ENCODE measurements at places on chromosomes 11 and 22. TPM values are rescaled to one million over a fixed set of nuclear protein-coding genes. Genes with fewer than 3 reads are reported as not detected.

Gene ARHGAP42
- total RNA-seq, result 12.1 TPM

DNA sequence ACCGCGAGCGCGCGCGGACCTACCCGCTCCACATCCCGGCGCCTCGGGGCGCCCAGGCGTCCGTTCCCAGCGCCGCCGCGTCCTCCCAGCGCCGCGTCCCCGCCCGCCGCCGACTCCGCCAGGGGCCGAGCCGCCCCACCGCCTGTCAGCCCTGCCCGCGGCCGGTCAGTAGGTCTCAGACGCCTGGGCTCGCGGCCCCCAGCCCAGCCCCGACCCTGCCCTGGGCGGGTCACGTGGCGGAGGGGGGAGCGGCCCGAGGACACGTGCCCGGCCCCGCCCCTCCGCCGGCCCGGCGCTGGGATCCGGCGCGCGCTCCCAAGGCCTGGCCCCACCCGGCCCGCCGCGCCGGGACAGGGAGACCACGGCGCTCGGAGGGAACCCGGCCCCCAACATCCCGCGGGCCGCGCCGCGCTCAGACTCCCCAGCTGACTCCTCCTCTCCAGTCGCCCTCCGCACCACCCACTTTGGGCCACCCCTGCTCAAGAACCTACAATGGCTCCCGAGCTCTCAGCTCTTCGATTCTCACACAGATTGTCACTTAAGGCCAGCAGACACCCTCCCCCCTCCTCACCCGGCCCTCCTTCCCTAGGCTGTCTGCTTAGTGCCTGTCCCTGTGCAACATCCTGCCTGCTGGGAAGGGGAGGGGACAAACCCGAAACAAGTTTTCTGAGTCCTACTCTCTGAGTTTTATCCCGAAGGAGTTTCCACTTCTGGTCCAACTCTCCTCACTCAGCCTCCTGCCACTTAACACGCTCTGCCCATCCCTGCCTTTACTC is at the start of gene RAB3IL1:
TSS of gene RAB3IL1 (minus strand) at position 233 of the 776 bp plus-strand sequence. CDS start at position 34, 199 bp downstream.
- DNase-seq, result peak; percentile 77

Gene H19
- total RNA-seq, result 158 TPM

- no peak for DNase-seq
Measured at GRCh38 chr11:39149214-39149613, 2310.2 kb downstream of the LRRC4C start.

DNA sequence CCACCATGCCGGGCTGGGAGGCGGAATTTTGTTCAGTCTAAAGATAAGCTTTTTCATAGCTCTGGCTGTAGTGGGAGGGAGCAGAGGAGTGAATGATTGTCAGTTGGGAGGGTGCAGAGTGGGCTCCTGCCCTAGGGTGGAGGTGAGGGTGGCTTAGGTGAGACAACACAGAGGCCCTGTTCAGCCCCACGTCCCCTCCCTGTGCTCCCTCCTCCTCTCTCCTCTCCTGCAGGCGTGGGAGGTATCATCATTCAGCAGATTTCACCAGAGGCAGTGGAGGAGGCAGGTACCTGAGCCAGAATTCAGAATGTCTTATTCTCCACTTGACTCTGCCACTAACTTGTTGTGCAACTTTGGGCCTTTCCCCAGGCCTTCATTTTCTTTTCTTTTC is 1.7 kb upstream of the THRSP start:
- peak; percentile 29 for DNase-seq

Gene SYT9
- total RNA-seq, result 2.7 TPM

GRCh38 chr11:108019870-108020540 is 11.3 kb downstream of the CUL5 start:
- no peak for DNase-seq

DNA sequence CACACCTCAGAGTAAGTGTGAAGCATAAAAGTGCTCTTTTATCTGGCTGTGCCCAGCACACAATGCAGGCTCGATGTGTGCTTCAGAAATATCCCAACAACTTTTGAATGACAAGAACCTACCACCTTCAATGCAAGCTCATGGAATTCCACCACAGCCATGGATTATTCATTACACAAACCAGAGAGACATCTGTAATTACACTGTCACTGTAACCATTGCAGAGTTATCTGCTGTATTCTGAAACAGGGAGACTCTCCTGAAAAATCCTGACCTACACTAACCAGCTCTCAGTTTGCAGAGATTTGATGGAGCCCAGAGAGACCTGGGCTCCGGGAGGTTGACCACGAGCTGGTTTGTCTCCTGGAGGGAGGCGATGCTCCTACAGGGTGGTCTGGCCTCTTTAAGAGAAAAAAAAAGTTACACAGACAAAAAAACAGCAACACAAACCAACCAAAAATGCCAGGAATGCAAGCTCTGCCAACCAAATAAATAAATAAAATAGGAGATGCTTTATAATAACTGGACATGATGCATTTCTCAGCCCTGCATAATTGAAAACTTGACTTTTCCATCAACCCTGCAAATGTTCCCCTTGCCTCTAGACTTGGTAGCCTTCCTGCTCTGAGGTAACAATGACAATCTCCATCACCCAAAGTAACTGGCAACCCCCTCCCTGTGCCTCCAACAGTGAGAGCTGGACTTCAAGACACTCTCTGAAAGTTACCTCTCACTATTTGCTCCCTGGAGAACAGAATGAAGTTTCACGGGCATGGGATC is 69.7 kb downstream of the ETS1 start:
- DNase-seq, result no peak

Gene NUP98
- 354 TPM for total RNA-seq

- no peak for DNase-seq
Measured at GRCh38 chr11:96779030-96779429, 389.2 kb downstream of the JRKL start.

Gene ACCSL
- 0.79 TPM for total RNA-seq

DNA sequence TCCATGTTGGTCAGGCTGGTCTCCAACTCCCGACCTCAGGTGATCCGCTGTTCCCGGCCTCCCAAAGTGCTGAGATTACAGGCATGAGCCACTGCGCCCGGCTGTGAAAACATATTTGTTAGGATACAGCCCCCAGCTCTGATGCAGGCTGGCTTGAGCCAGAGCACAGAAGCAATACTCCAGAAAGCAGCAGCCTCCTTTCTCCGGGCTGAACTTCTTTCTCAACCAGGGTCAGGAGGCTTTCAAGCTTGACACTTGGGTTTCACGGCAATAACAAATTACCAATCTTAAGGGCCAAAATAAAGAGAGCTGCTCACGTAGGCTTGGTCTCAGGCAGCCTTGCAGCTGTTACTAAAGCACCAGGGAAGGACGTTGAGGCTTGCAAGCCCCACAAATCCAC is 10.8 kb upstream of the CECR2 start:
- no peak for DNase-seq

DNA sequence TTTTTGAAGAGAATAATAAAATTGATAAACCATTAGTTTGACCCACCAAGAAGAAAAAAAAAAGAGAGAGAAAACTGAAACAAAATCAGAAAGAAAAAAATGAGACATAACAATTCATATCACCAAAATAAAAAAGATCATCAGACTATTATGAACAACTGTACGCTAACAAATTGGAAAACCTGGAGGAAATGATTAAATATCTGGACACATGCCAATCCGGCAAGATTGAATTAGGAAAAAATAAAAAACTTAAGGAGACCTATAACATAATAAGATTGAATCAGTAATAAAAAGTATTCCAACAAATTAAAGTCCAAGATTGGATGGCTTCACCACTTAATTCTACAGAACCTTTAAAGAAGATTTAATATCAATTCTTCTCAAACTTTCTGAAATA is 136.7 kb downstream of the CASP12 start:
- no peak for DNase-seq

Gene UPK3A
- total RNA-seq, result not detected

Gene VSTM5
- 0.31 TPM for total RNA-seq

DNA sequence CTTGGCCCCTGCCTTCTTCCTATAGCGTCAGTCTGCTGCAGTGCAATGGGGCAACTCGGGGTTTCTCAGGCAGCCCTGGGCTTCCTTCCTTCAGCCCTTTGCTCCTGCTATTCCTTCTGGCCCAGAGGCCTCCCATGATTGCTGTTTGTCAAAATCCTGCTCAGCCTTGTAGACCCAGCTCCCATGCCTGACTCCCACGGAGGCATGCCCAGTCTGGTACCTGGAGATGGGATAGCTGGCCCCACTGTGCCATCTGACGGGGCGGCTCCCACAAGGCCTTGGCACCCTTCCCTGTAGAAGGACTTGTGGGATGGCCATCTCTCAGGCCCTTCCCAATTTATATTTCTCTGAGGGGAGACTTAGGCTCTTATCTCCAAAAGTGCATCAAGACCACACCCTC is 590 bp upstream of the CD6 start:
- no peak for DNase-seq

DNA sequence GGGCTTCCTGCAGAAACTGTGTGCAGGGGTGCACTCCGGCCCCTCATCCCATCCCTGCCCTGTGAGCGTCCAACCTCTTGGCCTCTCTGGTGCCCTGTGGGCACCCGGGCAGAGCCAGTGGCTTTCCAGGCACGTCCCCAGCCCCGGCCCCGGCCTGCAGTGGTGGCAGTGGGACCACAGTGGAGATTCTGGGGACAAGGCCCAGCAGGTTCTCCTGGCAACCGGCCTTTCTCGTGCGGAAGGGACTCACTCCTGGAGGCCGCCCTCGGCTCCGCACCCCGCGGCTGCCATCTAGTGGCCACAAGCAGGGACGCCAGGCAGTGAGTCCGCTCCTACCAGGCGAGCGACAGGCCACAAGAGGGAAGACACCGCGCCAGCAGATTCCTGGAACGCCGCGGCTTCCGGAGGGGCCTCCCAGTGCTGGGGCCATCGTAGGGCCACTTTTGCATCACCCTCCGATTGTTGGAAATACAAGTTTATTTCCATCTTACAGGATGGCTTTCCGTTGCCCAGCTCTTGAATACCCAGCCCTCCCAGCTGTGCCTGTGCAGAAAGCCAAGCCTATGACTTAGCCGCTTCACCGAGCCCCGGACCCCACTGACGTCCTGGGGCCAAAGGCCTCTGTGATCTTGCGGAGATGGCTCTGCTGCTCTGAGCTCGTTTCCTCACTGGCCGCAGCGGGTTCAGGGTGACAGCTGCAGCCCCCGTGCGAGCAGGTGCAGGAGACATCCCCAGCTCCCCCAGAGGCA is 357.3 kb downstream of the CTTN start:
- peak; percentile 83 for DNase-seq
